ENCODE measurements at places on chromosomes 16 and 17. TPM values are rescaled to one million over a fixed set of nuclear protein-coding genes. Genes with fewer than 3 reads are reported as not detected.

DNA sequence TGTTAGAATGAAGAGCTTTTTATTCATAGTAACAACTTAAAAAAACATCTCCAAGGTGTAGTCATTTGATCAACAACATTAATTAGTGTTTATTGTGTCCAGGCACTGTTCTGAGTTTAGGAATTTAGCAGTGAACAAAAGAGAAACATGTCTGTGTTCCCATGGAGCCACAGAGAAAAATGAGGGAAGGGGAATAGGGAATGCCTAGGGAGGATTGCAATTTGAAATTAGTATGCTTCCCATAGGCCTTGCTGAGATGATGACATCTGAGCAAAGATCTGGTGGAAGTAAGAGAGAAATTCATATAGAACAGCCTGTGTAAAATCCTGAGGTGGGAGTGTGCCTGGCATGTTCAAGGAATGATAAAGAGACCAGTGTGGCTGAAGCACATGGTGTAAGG is 318.0 kb downstream of the BCAS3 start:
- no peak for DNase-seq

GRCh38 chr16:62041401-62041800 is 5.2 kb upstream of the CDH8 start:
- DNase-seq = no peak

DNA sequence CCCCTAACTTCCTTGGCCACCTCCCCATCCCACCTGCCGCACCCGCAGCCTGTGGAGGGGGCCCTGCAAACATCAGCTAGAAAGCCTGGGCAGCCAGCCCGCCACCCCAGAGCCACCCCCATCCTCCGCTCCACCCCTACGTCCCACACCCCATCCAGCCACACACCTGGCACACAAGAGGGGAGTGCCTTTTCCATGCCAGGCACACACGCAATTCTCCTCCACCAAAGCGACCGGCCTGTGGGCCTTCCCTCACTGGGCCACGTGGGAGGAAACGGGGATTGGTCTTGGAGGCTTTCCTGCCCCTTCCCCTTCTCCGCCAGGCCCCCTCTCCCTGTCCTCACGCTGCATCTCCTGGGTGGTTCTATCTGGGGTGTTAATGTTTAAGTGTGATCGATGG is 48.7 kb upstream of the TNRC6C start:
- DNase-seq = peak; percentile 69

GRCh38 chr16:87463722-87464690 is 28.8 kb downstream of the ZCCHC14 start:
- DNase-seq = no peak

GRCh38 chr17:1484676-1485422 is 7.6 kb downstream of the MYO1C start:
- no peak for DNase-seq

- DNase-seq = no peak
Observed at GRCh38 chr16:945271-946047, 25.3 kb downstream of the LMF1 start.

GRCh38 chr17:83179374-83179773 is 100.0 kb downstream of the METRNL start:
- peak; percentile 78 for DNase-seq

- DNase-seq = no peak
Observed at GRCh38 chr17:4789701-4789950, 862 bp downstream of the GLTPD2 start.

GRCh38 chr17:54085020-54085419 is 262.3 kb downstream of the KIF2B start:
- DNase-seq = no peak

DNA sequence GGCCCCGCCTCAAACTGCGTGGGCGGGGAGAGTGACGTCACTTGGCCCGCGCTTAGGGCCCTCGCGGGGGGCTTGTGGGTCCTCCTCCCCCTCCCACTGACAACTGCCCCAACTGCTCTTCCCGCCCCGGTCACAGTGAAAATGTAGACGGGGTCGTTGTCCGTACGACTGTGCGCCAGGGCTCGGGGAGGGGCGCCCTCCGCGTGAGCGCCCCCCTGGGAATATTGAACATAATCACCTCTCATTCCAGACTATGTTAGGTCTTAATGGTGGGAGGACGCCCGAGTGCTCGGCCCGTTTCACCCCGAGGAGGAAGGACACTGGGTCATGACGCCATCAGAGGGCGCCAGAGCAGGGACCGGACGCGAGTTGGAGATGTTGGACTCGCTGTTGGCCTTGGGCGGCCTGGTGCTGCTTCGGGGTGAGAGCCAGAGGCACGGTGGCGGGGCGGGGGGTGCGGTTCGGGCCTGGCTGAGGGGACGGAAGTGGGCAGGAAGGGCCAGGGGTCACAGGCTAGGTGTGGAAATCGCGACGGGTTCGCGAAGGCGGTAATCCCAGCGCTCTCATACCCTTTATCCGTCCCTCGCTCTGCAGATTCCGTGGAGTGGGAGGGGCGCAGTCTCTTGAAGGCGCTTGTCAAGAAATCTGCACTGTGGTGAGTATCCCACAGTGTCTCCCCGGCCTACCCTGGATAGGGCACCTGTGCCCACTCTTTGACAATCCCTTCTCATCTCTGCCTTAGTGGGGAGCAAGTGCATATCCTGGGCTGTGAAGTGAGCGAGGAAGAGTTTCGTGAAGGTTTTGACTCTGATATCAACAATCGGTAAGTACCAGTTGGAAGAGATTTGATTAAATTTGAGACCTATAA is at the start of gene ELP5:
TSS of gene ELP5 (plus strand) at position 40 of the 868 bp plus-strand sequence. CDS start at position 376, 336 bp downstream.
- peak; percentile 99 for DNase-seq

DNA sequence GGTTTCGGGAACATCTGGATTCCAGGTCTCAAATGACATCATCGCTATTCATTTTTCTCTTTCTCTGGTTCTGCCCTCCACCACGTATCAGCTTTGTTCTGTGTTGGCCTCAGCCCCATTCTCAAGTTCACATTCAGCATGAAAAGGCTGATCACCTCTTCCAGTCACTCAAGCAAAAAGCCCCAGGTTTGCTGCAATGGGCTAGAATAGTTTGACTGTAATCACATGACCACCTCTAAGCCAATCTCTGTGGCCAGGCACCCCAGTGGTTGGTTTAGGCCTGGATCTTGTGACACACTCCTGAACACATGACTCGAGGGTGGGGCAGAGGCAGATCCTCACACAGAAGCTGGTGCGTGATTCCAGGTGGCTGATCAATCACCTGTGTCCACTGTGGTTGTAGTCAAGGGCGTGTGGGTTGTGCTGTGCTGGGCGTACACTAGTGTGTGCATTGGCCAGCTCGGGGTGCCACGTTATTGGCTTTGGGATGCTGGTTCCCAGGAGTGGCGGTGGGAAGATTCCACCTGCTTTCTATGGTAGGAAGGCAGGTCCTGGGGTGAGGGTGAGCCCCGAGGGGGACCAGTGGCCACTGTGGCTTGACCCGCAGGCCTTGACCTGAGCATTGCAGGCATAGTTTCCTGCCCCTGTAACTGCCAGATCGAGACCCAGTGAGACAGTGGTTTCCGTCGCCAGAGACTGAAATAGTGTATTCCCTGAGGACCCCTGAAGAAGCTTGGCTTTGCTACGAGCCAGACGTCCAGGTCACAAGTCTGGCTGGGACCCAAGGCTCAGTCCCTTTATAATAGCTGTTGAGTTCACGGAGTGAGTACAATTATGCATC is 12.0 kb downstream of the EEF2K start:
- no peak for DNase-seq

DNA sequence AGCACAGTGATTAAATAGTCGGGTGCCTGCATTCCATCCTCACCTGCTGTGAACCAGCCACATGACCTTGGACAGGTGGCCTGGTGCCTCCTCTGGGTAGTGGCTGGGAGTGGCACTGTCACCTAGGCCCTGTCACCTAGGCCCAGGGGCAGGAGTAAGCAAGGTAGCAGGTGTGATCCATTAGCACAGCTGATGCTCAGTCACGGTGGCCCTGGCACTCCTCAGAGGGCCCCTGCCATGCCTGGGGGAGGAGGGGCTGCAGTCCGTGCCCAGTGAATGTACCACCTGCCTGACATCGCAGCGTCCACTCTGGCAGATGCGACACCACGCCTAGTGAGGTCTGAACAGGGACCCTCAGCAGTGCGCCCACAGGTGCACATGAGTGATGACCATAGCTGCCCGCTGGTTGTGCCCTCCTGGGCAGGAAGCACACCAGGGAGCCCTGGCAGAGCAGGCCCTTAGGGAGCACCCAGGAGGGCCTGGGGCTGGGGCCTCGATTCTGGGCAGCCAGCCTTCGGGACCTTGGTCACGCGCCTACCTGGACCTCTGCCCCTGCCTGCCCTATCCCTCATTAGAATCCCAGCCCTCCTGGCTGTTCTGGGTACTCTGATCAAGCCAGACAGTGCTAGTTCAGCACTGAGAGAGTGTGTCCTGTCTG is 33.1 kb upstream of the CRISPLD2 start:
- DNase-seq = no peak

DNA sequence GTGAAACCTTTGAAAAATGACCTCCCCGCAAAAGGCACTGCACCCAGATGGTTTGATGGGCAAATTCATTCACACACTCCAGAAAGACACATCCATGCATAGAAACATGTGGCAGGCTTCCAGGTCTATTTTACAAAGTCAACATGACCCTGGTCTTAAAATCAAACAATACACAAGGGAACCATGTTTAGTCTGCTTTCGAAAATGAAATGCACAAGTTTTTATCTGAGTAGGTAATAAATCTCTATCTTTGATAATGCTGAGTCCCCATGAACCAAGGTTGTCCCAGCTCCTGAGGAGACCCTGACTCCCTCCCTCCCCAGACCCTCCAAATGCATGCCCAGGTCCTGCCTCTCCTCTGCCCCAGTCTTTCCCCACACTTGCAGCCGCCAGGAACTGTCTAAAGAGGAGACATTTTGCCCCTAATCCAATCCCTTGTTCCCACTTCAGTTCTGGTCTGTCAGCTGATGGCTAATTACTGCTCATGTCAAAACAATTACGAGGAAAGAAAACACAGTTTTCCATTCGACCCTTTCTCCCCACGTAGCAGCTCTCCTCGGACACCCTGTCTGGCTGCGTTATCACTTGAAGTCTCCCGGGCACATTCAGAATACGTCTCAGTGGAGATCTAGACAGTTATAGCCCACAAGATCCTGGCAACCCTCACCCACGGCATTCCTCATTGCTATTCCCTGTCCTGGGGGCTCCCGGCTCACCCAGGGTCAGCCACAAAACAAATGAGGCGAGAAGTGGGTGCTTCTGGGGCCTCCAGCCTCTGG is 68.8 kb upstream of the RCVRN start:
- DNase-seq = peak; percentile 69

GRCh38 chr17:1460233-1460632 is 4.2 kb upstream of the CRK start:
- DNase-seq = no peak

- DNase-seq = no peak
Observed at GRCh38 chr17:72432143-72432621, 311.4 kb downstream of the SOX9 start.

DNA sequence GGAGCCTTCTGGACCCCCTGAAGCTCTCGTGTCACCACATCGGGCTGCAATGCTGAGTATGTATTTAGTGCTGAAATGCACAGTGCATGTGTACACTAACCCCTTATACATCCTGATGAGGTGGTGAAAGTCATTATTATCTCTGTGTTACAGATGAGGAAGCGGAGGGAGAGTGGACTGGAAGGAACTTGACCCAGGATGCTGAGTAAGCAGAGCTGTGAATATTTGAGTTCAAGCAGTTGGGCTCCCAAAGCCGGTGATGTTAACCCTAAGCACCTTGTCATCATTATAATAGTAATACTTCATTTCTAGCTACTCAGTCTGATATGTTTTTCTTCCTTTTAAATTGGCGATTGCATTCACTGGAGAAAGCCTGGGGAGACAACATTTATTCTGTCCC is 25.9 kb upstream of the NKD1 start:
- no peak for DNase-seq

DNA sequence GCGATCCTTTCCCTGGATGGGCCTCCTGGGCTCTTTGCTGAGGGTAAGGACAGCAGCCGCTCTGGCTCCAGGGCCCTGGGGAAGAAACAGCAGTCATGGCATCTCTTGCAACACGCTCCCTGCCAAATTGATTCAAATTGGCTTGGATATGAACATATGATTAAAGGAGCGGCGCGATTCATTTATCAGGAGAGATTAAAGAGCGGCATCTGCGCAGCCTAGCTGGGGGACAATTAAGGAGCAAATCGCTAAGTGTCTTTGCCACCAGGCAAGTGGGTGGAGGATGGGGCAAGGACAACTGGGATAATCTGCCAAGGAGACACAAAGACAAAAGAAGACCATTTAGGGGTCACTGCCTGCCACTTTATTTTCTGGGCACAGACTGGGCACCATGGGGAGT is 27.8 kb downstream of the PIPOX start:
- no peak for DNase-seq

DNA sequence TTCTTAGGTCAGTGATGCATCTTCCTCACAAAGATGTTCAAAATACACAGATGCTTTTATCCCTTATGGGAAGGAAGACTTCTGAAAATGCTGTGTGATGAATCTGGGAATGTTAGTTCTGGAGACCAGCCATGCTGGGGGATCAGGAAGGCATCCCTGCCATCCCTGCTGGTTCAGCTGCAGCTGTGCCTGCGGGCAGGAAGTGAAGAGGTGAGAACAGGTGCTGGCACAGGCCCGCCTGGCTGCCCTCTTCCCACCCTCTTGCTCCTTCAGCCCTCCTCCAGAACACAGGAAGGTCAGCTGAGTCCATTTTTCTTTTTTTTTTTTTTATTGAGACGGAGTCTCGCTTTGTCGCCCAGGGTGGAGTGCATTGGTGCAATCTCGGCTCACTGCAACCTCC is 15.2 kb downstream of the RAB11FIP3 start:
- no peak for DNase-seq

DNA sequence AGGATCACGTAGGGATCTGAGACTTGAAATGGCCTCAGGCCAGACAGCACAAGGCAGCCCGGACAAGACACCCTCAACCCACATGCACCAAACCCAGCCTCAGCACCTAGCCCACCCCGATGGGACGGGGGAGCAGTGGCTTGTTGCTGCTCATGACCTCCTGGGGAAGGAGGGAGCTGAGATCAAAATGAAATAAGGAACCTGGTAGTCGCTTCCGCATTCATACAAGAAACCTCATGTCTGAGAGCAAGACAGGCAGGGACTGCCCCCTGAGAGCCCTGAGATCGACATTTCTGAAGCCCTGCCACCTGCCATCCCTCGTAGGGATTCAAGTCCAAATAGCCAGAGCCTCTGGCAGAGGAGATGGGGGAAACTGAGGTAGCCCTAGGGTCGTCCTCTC is 5.7 kb upstream of the CEP131 start:
- no peak for DNase-seq

- peak; percentile 42 for DNase-seq
Observed at GRCh38 chr17:2705263-2705662, 6.3 kb downstream of the CLUH start.

Gene ACSM2A
- total RNA-seq = not detected

Gene SPATA22
- total RNA-seq = 0.28 TPM

Gene SPATA2L
- 13.0 TPM for total RNA-seq

Gene ATP2A1
- total RNA-seq = 1.3 TPM

Gene KRT10
- total RNA-seq = 44.9 TPM

Gene PERCC1
- total RNA-seq = not detected

Gene STH
- not detected for total RNA-seq

Gene HOXB4
- total RNA-seq = 6.9 TPM

Gene FNDC8
- not detected for total RNA-seq

Gene SEPTIN1
- 1.6 TPM for total RNA-seq

Gene LAT
- 9.7 TPM for total RNA-seq

Measured in posterior vena cava (tissue), 2 donors.